Thoracic aorta (tissue), 2 donors: ENCODE measurements at places on chromosomes 3 and 15. TPM values are rescaled to one million over a fixed set of nuclear protein-coding genes. Genes with fewer than 3 reads are reported as not detected.

SGO1 gene
- total RNA-seq: 0.14 TPM

GPR15 gene
- total RNA-seq: not detected

AGTR1 gene
- total RNA-seq: 3.8 TPM

ZNF502 gene
- total RNA-seq: 3.7 TPM

ACKR4 gene
- total RNA-seq: 7.3 TPM
